ENCODE measurements at places on chromosomes 6 and 20. TPM values are rescaled to one million over a fixed set of nuclear protein-coding genes. Genes with fewer than 3 reads are reported as not detected.
A peak's percentile ranks its signal among the peaks of the same experiment; 100 is the strongest.

The NFATC2 gene
- total RNA-seq: 12.9 TPM

The RIN2 gene
- 119 TPM for total RNA-seq

The POU5F1 gene
- not detected for total RNA-seq

The TOMM34 gene
- 44.2 TPM for total RNA-seq

The TREML1 gene
- total RNA-seq: not detected

The CCR6 gene
- total RNA-seq: not detected

- H3K4me3 ChIP-seq: no peak overlapping the region
- peak; percentile 65 for DNase-seq
- no peaks in the 10 kb centered on the region for H3K4me1 ChIP-seq
- H3K27me3 ChIP-seq: no peaks in the 10 kb centered on the region
- H3K36me3 ChIP-seq: no peaks in the 10 kb centered on the region
Measured at GRCh38 chr6:52839124-52840055, 1.2 kb downstream of the GSTA5 start.

GRCh38 chr20:57922083-57922482 is 212.3 kb upstream of the PMEPA1 start:
- H3K36me3 ChIP-seq: no peaks in the 10 kb centered on the region
- no peak overlapping the region for H3K27ac ChIP-seq
- H3K4me1 ChIP-seq: no peaks in the 10 kb centered on the region

DNA sequence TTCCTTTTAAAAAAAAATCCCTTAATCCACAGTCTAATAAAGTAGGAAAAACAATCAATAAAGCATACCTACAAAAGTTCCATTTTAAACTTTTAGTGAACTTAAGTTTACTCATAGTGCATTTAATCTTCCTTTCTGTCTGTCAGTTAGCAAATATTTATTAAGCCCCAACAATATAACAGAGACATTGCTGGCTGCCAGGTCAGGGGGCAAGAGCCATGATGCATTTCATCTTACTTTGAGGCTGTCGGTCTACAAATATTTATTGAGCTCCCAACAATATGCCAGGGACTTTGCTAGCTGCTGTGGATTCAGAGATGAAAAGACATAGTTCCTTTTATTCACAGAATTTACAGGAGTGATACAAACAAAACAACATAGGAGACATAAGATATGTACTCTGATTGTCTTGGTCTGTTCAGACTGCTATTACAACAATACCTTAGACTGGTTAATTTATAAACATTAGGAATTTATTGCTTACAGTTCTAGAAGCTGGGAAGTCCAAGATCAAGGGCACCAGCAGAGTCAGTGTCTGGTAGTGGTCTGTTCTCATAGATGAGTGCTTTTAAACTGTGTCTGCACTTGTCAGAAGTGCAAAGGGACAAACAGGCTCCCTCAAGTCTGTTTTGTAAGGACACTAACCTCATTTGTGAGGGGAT is 118.6 kb downstream of the PLCB1 start:
- H3K4me1 ChIP-seq: peaks cover 5% of the 10 kb centered on the region
- no peak for DNase-seq
- no peak overlapping the region for H3K4me3 ChIP-seq
- no peak overlapping the region for H3K27ac ChIP-seq

- peaks cover 9% of the 10 kb centered on the region for H3K27me3 ChIP-seq
- H3K36me3 ChIP-seq: no peaks in the 10 kb centered on the region
- H3K27ac ChIP-seq: no peak within 1 kb of the TSS
- H3K4me3 ChIP-seq: no peak within 1 kb of the TSS
- DNase-seq: no peak
- no peaks in the 10 kb centered on the region for H3K4me1 ChIP-seq
Measured at GRCh38 chr6:168440520-168441433, at the start of gene SMOC2. Gene SMOC2 (plus strand): TSS chr6:168441184. CDS start chr6:168441371, 187 bp downstream.

DNA sequence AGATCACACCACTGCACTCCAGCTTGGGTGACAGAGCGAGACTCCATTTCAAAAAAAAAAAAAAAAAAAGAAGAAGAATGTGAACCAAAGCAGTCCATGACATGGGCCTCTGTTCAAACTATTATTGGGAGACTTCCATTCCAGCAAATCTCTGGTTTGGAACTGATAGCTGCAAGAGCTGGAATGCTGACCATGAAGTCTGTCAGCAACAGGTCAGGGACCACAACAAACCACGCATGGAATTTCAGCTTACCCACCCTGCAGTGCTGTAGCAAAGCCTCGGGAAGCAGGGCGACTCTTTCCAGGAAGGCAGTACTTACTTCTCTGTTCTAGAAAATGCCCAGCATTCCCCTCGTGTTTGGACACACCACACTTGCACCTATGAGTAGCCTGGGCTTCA is 34.1 kb upstream of the TBC1D7 start:
- no peak overlapping the region for H3K27ac ChIP-seq
- no peak for DNase-seq
- H3K4me1 ChIP-seq: peaks cover 9% of the 10 kb centered on the region
- H3K27me3 ChIP-seq: no peaks in the 10 kb centered on the region

GRCh38 chr6:157648561-157648960 is 174.5 kb upstream of the SNX9 start:
- no peak overlapping the region for H3K4me3 ChIP-seq
- no peak for DNase-seq
- peaks cover 11% of the 10 kb centered on the region for H3K4me1 ChIP-seq
- no peak overlapping the region for H3K27ac ChIP-seq
- H3K27me3 ChIP-seq: no peaks in the 10 kb centered on the region
- H3K36me3 ChIP-seq: no peaks in the 10 kb centered on the region

DNA sequence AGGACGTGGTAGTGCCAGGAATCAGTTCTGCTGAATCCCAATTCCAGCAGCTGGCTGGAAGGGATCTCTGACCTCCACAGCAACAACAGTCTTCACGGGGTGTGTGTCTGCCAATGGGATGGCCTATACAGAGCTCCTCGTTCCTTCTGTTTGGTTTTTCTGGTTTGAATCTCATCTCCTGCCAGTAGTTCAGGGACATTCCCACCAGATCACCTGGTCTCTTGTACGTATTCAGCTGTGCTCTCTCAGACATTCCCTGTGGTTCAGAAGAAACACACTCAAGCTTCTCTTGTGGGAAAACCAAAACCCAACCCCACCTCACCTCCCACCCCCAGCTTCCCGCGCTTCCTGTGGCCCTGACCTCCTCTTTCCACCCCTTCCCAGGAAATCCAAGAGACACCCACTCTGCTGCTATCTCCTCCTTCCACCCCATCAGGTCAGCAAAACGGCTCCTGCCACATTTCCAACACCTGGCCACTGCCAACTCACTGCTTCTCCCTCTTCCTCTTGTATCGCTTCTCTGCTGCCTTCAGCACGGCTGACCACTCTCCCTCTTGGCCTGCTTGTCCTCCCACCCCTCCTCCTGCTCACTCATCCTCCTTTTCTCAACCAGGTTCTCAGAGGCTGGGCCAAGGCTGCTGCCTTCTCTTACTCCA is 63.3 kb upstream of the PTGIS start:
- H3K4me3 ChIP-seq: no peak overlapping the region
- H3K36me3 ChIP-seq: peaks cover 14% of the 10 kb centered on the region
- no peaks in the 10 kb centered on the region for H3K27me3 ChIP-seq
- DNase-seq: no peak

DNA sequence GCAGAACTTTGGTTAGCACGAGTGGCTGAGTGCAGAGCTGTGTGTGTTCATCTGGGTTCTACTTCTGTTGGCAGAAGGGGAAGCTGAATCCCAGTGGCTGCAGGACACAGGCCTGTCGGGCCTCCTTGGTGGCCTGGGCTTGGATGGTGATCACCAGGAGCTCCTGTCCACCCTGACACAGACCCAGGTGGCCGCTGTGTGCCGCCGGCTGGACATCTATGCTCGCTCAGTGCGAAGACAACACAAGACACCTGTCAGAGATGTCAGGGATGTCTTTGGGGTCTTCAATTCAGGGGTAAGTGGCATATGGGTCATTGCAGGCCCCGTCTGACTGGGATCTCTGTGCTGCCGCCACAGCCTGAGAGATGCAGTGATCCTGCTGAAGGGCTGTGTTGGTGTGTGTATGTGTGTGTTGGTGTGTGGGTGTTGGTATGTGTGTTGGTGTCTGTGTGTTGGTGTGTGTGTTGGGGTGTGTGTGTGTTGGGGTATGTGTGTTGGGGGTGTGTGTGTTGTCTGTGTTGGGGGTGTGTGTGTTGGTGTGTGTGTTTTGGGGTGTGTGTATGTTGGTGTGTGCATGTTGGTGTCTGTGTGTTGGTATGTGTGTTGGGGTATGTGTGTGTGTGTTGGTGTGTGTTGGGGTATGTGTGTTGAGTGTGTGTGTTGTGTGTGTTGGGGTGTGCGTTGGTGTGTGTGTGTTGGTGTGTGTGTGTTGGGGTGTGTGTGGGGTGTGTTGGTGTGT is 25.5 kb downstream of the ARHGAP40 start:
- peaks cover 5% of the 10 kb centered on the region for H3K27me3 ChIP-seq
- H3K27ac ChIP-seq: no peak overlapping the region
- DNase-seq: no peak
- no peaks in the 10 kb centered on the region for H3K36me3 ChIP-seq
- no peak overlapping the region for H3K4me3 ChIP-seq

DNA sequence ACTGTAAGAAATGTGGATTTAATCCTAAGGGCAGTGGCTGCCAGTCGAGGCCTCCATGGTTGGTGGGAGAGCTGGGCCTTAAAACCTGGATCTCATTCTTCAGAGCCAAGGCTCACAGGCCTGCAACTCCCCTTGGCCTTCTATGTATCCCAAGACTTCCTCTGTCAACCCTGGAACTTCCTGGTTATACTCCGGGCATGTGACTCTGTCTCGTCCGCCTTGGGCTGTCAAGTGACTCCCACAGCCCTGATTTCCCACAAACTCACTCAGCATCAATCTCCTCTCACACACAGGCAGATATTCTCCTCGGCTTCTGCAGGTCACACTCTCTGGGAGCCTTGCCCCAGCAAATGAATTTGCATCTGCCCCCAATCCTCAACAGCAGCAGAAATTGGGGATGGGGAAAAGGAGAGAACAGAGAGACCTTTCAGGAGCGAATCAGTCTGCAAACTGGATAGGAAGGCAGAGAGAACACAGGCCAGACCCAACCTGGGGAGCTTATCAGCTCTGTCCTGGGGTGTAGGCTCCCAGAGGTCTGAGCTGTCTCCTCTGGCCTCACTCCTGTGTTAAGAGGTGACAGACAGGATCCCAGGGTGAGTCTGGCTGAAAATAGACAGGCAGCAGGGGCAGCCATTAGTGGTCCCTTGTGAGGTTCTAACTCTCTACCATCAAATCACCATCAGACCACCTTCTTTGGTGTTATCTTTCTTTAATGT is 30.4 kb upstream of the PREX1 start:
- no peak overlapping the region for H3K27ac ChIP-seq
- no peaks in the 10 kb centered on the region for H3K27me3 ChIP-seq
- no peak overlapping the region for H3K4me3 ChIP-seq
- no peaks in the 10 kb centered on the region for H3K36me3 ChIP-seq

DNA sequence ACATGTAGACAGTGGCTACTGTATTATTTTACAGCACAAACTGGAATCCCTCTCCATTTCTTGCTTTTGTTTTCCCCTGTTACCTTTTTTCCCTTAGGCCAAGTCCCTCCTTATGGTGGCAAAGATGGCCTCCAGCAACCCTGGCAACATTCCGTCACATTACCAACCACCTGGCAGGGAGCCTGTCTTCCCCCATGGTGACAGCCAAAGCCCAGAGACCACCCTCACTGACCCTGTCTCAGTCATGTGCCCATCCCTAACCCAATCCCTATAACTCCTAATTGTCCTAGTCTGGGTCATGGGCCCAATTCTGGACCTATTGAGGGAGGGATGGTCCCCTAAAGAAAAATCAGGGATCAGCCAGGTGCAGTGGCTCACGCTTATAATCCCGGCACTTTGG is 27.6 kb downstream of the PARD6B start:
- no peaks in the 10 kb centered on the region for H3K36me3 ChIP-seq
- no peak for DNase-seq
- H3K27ac ChIP-seq: no peak overlapping the region
- no peak overlapping the region for H3K4me3 ChIP-seq
- H3K4me1 ChIP-seq: no peaks in the 10 kb centered on the region

DNA sequence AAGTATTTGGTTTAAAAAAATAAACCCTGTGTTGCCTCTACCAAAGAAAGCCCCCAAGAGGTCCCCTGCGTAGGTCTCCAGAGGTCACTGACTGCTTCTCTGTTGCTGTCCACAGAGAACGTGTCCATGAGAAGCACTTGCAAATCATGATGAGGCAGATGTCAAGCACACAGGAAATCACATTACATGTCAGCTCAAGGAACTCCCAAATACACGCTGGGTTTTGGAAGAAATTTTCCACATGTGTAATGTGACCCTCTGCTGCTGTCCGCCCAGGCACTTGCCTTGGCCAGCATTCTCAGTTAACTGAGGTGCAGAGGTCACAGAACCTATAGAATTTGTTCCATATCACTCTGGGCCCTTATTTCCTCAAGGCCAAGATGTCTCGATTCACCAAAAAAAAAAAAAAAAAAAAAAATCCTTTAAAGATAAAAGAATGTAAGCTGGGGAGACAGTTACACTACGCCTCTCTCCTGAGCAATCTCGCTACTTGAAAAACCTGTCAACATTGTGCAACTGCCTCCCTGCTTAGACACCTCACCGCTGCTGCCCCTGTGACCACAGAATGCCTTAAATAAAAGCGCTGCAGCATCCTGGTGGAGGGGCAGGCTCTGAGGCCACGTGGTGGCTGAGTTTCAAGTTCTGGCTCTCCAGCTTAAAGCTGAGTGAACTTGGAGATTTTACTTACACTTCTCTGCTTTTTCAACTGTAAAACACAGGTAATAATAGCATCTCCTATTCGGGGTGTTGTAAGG is 42.3 kb downstream of the SLC22A23 start:
- H3K36me3 ChIP-seq: no peaks in the 10 kb centered on the region
- H3K4me3 ChIP-seq: no peak overlapping the region
- no peak overlapping the region for H3K27ac ChIP-seq
- no peak for DNase-seq

DNA sequence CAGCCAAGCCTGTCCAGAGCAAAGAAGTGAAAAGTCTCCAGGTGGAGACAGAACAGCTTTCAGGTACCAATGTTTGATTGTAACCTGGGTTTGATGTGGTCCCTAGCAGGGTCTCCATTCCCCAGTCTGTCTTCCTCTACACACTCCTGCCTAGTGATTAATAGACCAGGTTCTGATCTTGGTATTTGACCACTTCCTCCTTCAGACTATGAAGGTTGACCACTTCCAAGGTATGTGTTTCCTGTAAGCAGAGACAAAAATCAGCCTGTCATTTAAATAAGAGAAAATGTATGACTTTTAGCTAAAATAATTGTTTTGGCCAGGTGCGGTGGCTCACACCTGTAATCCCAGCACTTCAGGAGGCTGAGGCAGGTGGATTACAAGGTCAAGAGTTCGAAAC is 41.8 kb upstream of the TOP1 start:
- DNase-seq: no peak
- no peak overlapping the region for H3K27ac ChIP-seq
- no peaks in the 10 kb centered on the region for H3K27me3 ChIP-seq

- H3K36me3 ChIP-seq: no peaks in the 10 kb centered on the region
- H3K27me3 ChIP-seq: no peaks in the 10 kb centered on the region
- peak overlapping the region; percentile 98 for H3K4me3 ChIP-seq
- no peak for DNase-seq
Measured at GRCh38 chr6:79232696-79233462, 1.6 kb downstream of the HMGN3 start.

GRCh38 chr6:70843328-70843918 is 113.4 kb downstream of the B3GAT2 start:
- H3K27me3 ChIP-seq: no peaks in the 10 kb centered on the region
- no peaks in the 10 kb centered on the region for H3K36me3 ChIP-seq
- H3K4me3 ChIP-seq: no peak overlapping the region
- no peak for DNase-seq
- H3K27ac ChIP-seq: no peak overlapping the region

GRCh38 chr20:41138475-41139226 is 1.3 kb downstream of the PLCG1 start:
- H3K4me1 ChIP-seq: peaks cover 54% of the 10 kb centered on the region
- DNase-seq: peak; percentile 52
- H3K4me3 ChIP-seq: peak overlapping the region; percentile 30
- H3K36me3 ChIP-seq: no peaks in the 10 kb centered on the region
- peak overlapping the region; percentile 81 for H3K27ac ChIP-seq

All from endothelial cell of umbilical vein (primary cell).